Heart left ventricle (tissue), 16 donors: ENCODE measurements at places on chromosomes 4 and X. TPM values are rescaled to one million over a fixed set of nuclear protein-coding genes. Genes with fewer than 3 reads are reported as not detected.

Gene P2RY8
- total RNA-seq = 5.3 TPM

Gene RS1
- total RNA-seq = not detected

Gene UGT2B10
- not detected for total RNA-seq

DNA sequence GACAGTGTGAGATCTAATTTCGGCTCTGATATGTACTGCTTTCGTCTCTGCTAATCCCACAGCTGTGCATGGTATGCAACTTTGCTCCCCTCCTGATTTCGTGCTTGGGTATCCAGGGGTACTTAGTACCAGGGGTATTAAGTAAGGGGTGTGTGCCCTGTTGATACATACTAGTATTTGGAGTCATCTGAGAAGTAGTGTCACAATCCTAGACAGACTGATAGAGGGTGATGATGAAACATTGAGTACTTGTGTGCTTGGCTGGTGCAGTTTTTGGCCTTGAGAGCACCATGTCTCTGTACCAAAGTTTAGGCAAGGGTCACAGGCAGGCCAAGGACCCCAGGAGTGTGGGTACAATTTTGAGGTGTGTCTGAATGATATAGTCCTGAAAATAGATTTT, 10.9 kb downstream of the GPAT3 start:
- DNase-seq = no peak

Gene IQSEC2
- 16.4 TPM for total RNA-seq

GRCh38 chr4:151529187-151529586, 120.2 kb downstream of the FHIP1A start:
- DNase-seq = no peak

Gene POLN
- 1.9 TPM for total RNA-seq

DNA sequence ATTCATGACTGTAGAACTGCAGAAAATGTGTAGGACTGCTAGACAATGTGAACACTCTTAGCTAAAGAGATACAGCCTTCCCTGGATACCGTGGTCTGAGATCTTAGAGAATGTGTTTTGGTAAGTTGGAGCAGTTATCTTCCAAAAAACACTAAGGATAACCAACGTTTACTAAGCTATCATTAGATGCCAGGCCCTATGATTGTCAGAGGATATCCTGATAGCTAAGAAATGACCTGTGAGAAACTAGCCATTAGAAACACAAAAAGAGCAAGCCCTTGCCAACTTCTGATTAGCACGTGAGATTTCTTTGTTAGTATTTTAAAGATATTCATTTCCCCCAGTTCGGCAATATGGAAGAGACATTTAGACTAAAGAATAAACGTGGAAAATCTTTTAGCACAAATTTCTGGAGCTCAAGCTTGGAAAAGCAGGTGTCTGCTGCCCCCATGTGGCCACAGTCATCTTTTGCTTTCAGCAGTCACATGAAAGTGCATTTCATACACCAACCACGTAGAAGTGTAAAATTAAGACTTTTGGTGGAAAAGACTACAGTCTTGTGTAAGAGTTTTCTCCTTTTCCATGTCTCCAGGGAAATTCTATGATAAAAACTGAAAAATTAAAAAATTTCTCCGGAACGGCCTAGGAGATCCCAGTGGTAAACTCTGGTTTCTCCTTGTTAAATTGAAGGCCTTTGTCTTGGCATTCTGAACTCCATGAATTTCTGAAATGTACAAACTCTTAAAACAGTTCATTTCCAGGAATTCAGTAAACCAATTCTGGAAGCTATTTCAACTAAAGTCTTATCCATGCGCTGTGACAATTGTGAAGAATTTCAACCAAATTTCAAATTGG, 136.4 kb downstream of the ZNF674 start:
- peak; percentile 47 for DNase-seq

- DNase-seq = no peak
These were observed 38.9 kb upstream of the CLCN4 start for GRCh38 chrX:10117864-10118377.

- DNase-seq = no peak
These were observed 9.8 kb downstream of the GUCY1A1 start for GRCh38 chr4:155676430-155676825.

GRCh38 chr4:142567620-142568451, 278.3 kb downstream of the INPP4B start:
- DNase-seq = no peak

DNA sequence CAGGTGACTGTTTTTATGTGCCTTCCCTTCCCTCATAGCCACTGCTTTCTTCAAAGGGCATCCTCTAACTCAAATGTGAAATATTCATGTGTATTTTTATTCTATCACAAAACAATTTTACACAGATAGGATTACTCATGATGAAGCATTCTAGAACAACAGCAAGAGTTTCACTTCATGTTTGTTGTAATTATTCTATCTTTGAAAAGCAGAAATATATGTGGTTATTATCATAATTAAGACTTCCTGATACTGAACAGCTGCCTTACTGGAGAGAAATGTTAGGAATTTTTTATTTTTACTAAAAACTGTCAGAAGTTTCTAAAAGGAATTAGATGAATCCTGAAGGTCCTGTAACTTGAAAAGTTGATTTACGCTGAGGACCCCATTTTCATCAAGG, 229.1 kb downstream of the PALLD start:
- no peak for DNase-seq

- DNase-seq = peak; percentile 40
These were observed 29.4 kb downstream of the DTHD1 start for GRCh38 chr4:36310793-36311192.

GRCh38 chr4:52010986-52011385, 9.2 kb downstream of the LRRC66 start:
- DNase-seq = no peak

GRCh38 chr4:8267077-8267476, 2.5 kb upstream of the HTRA3 start:
- peak; percentile 78 for DNase-seq
